ENCODE measurements at places on chromosomes 2 and 18.

DNA sequence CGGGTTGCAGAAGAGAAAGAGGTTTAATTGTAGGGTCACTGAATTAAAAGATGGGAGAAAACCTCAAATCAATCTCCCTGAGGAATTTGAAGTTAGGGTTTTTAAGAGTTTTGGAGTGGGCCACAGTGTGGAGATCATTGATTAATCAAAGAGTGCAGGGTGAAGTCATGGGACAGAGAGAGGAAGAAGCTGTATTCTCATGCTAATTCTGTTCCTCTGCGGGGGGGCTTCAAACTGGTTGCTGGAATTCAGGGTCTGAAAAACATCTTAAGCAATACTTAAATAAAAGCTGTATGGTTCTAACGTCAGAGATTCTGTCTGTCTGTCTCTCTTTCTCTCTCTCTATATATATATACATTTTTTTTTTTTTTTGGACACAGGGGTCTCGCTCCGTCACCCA is 169.8 kb upstream of the SPATS2L start:
- DNase-seq, result no peak

DNA sequence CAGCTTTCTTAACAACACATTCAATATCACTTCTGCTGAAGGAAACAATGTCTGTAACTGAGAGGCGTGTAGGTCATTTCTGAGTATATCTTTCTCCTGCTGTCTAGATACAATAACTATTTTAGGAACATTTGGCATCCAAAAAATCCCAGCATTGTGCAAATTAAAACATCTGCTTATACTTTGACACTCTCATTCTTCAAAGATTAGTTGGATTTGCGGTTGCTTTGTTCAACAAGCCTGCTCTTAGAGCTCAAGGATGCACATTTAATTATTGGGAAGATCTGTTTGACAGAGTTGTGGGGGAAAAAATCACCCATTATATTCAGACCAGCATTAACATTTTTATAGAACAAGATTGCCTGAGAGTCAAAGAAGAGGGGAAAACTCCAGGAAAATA is 449.5 kb upstream of the HNRNPA3 start:
- DNase-seq, result no peak

DNA sequence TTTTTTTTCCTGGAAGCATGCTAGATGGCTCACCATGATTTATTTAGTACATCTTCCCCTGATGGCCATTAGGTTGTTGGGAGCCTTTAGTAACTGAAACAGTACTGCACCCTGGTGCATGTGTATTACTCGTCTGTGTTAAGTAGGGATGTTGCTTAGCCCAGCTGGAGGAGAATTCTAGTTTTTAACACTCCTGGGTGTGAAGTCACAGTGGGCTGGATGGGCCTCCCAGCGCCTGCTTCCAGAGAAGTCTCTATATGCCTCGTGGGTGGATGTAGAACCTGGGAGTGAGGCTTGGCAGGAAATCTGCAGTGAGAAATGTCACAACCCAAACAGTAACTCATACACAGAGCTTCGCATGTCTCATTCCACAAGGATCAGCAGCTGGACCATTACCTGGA is 28.9 kb upstream of the NT5DC4 start:
- no peak for DNase-seq

DNA sequence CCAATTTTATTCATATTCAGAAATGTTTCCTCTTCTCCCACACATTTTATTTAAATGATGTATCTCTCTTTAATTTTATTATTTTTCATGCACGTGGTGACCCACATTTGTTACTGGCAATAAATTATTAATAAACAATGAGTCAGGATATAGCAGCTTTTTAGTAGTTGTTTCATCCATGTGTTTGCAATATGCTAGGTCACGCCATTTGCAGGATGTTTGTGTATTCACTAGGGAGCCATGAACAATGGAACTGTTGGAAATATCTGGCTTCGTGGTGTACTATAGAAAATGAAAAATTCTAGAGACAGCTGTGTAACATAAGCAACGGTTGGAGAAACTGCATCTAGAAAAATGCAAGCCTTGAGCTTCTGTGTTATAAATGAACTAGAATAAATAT is 176.0 kb upstream of the COL3A1 start:
- no peak for DNase-seq

DNA sequence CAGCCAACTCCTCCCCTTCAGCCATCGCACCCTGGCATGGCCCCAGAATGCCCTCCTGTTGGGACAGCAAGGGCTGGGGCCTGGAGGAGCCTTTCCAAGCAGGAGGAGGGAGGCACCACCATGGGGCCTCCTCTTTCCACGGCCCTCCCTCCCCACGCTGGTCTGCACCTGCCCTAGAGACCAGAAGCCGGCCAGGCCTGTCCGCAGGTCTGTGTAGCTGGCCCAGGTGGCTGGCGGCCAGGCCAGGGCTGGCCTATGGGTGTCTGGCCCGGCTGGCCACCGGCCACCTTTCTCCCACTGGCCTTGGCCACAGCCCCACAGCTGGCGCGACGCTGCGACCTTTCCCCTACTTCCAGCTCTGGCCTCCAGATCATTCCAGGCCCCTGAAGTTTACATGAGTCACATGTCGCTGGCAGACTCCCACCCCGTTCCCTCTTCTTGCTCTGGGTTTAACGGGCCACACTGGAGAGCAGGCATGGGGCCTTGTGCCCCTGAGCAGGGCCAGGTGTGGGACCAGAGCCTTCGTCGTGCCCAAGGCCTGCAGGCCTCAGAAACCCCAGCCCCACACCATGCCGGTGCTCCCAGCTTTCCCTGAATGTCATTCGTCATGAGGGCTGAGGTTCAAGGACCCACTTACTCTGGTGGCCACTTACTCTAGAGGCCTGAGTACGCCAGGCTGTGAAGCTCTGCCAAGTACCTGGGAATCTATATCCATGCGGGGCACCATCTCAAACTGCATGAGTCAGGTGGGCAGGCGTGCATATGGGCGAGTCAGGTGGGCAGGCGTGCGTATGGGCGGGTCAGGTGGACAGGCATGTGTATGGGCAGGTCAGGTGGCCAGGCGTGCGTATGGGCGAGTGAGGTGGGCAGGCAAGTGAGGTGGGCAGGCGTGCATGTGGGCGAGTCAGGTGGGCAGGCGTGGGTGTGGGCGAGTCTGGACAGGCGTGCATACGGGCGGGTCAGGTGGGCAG is 33.3 kb upstream of the KLF11 start:
- DNase-seq, result no peak

- peak; percentile 49 for DNase-seq
Measured at GRCh38 chr2:56167616-56168562, 15.9 kb upstream of the CCDC85A start.
